AG09319 (cell line): ENCODE measurements at places on chromosomes 1 and 21.
A peak's percentile ranks its signal among the peaks of the same experiment; 100 is the strongest.

- DNase-seq = no peak
Observed at GRCh38 chr1:30373471-30374399, 349.6 kb downstream of the MATN1 start.

DNA sequence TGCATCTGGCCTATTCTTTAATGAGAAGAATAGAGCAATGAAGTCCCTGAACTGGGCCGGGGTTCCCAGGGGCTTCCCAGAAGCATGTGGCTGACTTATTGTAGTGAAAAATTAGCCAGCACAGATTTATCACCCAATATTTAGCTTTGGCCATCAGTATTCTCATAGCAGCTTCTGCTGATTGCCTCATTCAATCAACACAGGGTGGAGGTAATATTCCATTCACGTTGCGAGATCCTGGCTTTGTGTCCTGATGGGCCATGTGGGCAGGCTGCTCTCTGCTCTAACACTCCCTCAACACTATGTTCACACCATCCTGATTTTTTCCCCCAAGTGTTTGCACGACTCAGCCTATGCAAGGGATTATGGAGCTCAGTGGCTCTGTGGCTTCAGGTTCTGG is 21.5 kb upstream of the LAMTOR5 start:
- DNase-seq = no peak

GRCh38 chr21:44989943-44990780 is 50.3 kb downstream of the SLX9 start:
- DNase-seq = no peak

DNA sequence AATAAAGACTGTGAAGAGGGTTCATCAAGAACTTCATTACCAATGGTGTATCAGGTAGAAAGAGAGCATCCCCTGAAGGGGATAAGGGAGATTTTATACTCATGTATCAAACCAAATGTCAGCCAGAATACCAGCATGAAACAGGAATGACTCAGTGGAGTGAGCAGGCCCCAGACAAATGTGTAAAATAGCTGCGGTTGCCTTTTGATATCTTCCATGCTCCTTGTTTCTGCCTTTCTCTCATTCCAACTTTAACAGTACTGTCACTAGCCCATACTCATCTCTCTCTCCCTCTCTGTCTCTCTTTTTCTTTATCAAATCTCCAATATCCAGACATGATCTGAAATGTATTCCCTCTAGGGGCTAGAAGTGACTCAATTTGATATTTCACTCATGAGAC is 47.8 kb downstream of the GPR88 start:
- DNase-seq = no peak

- DNase-seq = no peak
Observed at GRCh38 chr1:12469990-12470389, 148.0 kb downstream of the DHRS3 start.

GRCh38 chr1:111990878-111991718 is 1.6 kb upstream of the KCND3 start:
- no peak for DNase-seq

DNA sequence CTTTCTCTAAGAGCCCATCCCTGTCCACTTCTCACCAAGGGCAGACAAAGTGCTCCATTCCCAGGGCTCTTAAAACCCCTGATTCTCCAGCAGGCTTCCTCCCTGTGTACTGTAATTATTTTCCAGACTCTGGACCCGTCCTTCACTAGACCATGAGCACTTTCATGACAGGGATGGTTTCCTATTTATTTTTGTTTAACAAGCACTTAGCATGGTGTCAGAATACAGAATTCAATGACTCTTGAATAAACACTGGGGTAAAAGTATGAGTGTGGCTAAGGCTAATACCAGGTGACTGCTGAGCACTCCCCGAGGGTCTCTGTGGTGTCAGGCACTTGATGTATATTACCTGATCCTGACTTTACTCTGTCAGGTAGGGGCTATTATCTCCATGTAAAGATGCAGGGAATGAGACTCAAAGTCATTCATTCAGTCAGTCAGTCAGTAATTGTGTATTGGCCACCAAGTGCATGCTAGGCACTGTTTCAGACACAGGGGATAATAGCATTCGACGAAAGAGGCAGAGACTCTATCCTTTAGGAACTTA is 47.2 kb downstream of the C1orf21 start:
- DNase-seq = no peak

- no peak for DNase-seq
Observed at GRCh38 chr1:18886003-18886335, 16.4 kb downstream of the ALDH4A1 start.

- DNase-seq = no peak
Observed at GRCh38 chr1:24935615-24936484, 5.8 kb upstream of the RUNX3 start.

DNA sequence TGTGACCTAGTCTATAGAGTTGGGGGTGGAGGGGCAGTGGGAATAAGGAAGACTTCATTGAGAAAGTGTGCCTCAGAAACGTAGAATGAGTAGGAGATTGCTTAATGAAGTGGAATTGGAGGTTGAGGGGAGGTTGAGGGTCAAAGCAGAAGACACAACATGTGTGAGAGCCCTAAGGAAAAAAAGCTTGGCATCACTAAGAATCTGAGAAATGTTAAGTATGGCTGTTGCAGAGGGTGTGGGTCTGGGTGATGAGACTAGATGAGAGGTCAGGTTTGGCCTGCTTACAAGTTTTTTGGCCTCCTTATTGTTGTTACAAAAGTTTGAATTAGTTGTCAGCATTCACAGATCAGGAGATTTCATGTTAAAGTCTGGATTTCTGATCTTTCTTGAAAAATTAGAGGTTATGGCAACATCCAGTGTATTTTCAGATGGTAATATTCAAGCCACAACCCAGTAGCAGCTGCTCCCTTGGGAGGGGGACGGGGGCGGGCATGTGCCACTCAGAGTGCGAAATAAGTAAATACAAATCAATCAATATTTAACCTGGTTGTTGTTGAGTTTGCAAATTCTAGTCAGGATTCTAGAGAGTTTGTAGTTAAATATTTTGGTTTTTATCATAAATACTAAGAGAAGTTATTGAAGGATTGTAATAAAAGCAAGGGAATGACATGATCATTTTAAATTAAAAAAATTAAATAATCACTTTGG is 4.3 kb downstream of the MAN1A2 start:
- DNase-seq = no peak

- DNase-seq = no peak
Observed at GRCh38 chr1:42910985-42911384, 47.7 kb downstream of the SLC2A1 start.

GRCh38 chr1:164718821-164719220 is 159.8 kb downstream of the PBX1 start:
- no peak for DNase-seq

GRCh38 chr1:183096894-183097293 is 73.7 kb downstream of the LAMC1 start:
- peak; percentile 80 for DNase-seq

- DNase-seq = no peak
Observed at GRCh38 chr1:6086762-6087376, 41.2 kb downstream of the KCNAB2 start.

GRCh38 chr1:12604114-12604874 is 13.7 kb downstream of the DHRS3 start:
- peak; percentile 93 for DNase-seq

DNA sequence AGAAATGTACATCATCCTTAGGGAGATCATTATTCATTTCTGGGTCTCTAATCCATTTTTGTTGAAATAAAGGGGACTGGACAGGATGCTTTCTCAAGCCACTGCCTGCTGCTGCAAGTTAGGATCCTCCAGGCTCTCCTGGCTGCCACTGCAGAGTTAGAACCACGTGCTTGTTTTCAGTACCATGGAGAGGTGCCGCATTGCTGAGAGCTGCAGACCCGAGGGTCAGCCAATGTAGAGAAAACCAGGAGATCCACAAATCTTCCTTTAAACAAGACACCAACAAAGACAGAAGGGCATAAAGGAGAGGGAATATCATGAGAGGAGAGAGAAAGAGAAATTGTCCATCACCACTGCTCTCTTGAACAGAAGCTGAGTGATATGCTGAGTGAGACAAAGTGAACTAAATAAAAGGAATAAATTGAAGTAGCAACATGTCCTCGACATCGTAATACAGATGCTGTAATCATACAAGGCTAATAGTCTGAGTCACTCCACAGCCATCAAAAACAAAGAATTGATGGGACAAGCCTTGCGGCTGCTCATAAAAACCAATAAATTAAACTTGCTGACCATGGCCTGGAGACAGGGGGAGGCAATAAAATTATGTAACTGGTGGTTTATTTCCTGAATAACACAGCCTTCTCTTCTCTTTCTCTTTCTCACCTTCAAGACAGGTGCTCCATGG is 255.7 kb downstream of the OMA1 start:
- no peak for DNase-seq

- no peak for DNase-seq
Observed at GRCh38 chr1:190908691-190909090, 431.0 kb upstream of the BRINP3 start.

- DNase-seq = no peak
Observed at GRCh38 chr1:218537122-218537913, 192.2 kb downstream of the TGFB2 start.

DNA sequence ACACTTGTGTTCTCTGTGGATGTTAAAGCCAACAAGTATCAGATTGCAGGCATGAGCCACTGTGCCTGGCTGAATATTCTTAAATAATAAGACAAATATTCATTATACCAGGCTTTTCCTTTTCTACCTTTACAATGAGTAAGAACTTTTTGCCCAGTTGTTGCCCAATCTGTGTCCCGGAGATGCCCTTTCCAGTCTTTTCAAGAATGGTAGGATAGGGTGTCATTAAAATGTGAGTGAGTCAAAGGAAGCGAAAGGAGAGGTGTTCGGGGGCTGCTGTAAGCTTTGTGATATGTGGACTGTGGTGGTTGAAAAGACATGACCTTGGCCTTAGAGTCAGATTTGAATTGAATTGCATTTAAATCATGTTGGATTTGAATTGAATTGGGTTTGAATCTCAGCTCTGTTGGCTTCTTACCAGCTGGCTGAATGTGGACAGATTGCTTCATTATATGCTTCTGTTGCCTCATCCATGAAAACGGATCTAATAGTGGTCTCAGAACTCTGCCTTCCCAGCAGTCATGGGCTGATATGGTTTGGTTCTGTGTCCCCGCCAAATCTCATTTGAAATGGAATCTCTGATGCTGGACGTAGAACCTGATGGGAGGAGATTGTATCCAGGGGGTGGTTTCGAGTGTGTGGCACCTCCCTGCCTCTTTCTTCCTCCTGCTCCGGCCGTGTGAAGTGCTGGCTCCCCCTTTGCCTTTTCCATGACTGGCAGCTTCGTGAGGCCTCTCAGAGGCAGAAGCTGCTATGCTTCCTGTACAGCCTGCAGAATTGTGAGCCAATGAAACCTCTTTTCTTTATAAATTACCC is 22.7 kb upstream of the AADACL3 start:
- DNase-seq = no peak

GRCh38 chr1:204331275-204331674 is 28.5 kb downstream of the PLEKHA6 start:
- no peak for DNase-seq

- DNase-seq = no peak
Observed at GRCh38 chr1:209454340-209454994, 129.0 kb upstream of the CAMK1G start.

DNA sequence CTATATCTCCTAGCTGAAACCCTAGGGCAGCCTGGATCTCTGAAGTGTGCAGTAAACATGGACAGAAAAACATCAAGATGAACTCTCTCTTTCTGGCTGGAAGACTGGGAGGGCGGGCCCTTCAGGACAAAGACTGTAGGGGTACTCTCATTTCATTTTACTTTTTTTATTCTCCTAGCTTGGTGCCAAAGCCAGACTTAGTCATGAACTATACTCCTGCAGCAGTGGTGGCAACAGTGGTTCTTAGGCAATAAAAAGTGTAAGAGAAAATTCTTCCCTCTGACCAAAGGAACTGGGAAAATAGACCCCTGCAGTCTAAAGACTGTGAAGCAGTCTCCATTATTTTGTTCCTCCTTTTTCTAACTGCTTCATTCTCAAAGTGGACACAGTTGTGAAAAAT is 213.8 kb upstream of the JUN start:
- DNase-seq = no peak

DNA sequence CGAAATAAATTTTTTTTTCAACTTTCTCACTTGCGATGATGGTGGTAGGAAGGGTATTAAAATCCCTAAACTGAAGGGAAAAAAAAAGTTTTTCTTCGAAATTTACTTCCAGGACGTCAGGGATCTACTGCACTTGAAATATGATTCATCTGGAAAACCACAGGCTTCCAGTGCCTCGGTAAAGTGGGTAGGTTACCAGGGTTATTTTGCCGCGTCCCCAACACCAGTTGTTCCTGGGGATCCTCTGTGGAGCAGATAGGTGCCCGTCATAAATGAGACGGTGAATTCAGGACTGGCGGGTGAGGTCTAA is 773 bp downstream of the RABIF start:
- DNase-seq = no peak

- DNase-seq = no peak
Observed at GRCh38 chr1:84571150-84571535, 3.1 kb downstream of the CTBS start.

- no peak for DNase-seq
Observed at GRCh38 chr1:175968486-175969172, 225.2 kb upstream of the TNR start.

DNA sequence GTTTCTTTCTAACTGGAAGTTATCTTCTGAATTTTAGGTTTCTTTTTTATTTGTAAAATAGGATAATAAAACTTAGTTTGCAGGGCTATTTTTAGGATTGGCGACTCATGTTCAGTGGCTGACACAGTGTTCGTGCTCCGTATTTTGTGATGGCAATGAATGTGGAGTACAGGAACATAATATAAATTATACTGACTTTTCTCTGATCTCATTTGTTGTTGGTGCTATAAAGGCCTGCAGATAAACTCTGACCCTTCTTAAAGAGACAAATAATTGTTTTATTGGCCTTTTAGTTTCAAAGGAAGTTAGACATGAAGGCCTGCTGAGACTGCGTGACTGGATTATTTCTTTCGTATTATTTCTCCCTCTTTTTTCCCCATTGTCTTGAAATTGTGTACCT is 339.6 kb downstream of the PDE4B start:
- DNase-seq = no peak

- DNase-seq = no peak
Observed at GRCh38 chr1:240492832-240493440, 119.0 kb downstream of the GREM2 start.

- no peak for DNase-seq
Observed at GRCh38 chr21:44911384-44912157, 9.1 kb downstream of the ITGB2 start.

DNA sequence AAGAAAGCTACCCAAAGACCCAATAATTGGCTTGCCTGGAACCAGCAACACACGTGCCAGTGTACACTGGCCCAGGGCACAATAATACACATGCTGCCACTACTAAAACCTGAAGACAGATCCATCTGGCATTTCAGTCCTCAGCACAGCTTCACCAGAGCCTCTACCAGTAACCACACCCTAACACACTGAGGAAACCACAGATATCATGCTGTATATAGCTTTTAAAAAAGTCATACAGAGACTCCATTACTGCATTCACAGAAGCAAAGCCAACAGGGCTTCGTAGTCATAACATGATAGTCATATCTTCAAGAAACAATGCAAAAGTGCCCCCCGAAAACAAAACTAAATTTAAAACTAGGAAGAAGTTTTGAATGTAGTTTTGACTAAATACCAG is 40.6 kb upstream of the NEGR1 start:
- DNase-seq = no peak

DNA sequence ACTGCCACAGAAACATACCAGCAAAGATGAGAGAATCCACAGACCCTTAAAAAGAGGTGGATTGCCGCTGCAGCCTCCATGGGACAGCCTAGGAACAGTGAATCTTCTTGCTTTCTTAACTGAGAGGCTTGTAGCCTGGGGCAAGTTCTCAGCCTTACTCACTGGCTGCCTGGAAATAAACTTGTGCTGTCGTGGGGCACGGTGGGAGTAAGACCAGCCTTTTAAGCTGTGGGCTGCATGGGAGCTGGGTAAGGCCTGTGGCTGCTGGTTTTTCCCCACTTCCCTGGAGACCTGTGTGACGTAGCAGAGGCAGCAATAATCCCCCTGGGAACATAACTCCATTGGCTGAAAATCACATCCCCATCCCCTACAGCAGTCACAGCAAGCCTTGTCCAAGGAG is 30.8 kb downstream of the CD2 start:
- DNase-seq = no peak
